Calu3 (cell line): ENCODE measurements at places on chromosomes 1 and 21.

- no peak for DNase-seq
These were observed 68.8 kb upstream of the ST6GALNAC3 start for GRCh38 chr1:76005765-76006164.

GRCh38 chr1:172476218-172476811 lies 32.4 kb upstream of the PIGC start:
- peak; percentile 71 for DNase-seq

DNA sequence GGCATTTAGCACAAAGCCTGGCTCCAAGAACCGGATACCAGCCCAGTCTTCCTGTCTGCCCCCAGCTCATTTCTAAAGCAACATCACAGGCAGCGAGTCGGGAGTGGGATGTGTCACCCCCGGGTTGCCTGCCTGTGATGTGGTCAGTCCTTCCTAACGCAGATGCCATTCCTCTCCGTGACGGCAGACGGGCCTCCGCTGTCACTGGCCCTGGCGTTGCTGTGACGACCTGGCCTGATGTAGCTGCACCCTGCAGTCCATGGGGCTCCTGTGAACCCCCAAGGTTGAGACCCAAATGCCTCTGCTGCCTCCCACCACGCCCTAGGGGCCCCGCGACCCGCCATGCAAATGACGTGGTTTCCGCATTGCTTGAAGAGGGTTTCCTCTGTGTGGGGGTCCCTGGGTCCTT lies 12.3 kb downstream of the TNFRSF1B start:
- DNase-seq: no peak

GRCh38 chr1:39653546-39654031 lies 14.1 kb upstream of the HEYL start:
- DNase-seq: peak; percentile 70

DNA sequence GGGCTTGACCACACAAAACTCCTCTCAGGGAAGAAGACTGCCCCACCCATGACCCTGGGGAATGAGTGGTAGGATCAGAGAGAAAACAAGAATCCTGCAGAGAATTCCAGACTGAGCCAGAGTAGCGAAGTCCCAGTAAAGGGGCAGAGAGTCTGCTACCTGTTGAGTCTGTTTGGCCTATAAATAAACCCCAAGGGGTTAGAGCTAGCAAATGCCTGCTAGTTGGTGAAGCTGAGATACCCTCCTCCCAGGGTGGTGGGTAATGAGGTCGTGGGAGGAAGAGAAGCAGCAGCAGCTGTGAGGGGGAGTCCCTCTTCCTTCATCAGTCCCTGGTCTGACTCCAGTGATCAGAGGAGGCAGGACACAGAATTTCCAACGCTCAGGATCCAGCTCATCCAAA lies 2.5 kb downstream of the TRAF3IP3 start:
- DNase-seq: no peak
